ENCODE measurements at places on chromosomes 5 and 9.

GRCh38 chr5:144203750-144204596 is 33.3 kb downstream of the KCTD16 start:
- H3K27me3 ChIP-seq, result peaks cover 4% of the 10 kb centered on the region
- H3K36me3 ChIP-seq, result no peaks in the 10 kb centered on the region
- no peak overlapping the region for H3K27ac ChIP-seq
- DNase-seq, result no peak

- no peaks in the 10 kb centered on the region for H3K27me3 ChIP-seq
- H3K4me1 ChIP-seq, result no peaks in the 10 kb centered on the region
Measured at GRCh38 chr5:106737111-106737510, 933.6 kb downstream of the EFNA5 start.

- no peaks in the 10 kb centered on the region for H3K36me3 ChIP-seq
- H3K4me1 ChIP-seq, result no peaks in the 10 kb centered on the region
- no peak overlapping the region for H3K4me3 ChIP-seq
Measured at GRCh38 chr5:158709279-158709678, 390.4 kb downstream of the EBF1 start.

DNA sequence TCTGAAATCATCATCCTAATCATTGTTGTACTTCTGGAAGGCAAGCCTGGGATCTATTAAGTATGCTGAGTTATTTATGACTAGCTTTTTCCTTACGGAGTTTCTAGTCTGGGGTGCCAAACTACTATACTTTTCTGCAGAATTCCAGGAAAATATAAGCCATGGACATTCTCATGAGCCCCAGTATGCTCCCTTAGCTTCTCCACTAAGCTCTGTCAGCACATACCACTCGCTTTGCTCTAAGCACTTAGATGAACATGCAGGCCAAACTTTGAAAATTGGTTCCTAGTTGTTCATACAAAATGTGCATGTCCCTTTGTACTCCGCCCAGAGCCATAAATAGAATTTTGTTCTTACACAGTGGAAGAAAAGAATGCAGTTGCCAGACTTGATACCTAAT is 284.6 kb downstream of the ARRDC3 start:
- peaks cover 3% of the 10 kb centered on the region for H3K4me1 ChIP-seq
- no peak for DNase-seq
- H3K4me3 ChIP-seq, result no peak overlapping the region
- no peaks in the 10 kb centered on the region for H3K36me3 ChIP-seq
- H3K27ac ChIP-seq, result no peak overlapping the region
- no peaks in the 10 kb centered on the region for H3K27me3 ChIP-seq

- H3K4me3 ChIP-seq, result no peak overlapping the region
- no peak for DNase-seq
- H3K27me3 ChIP-seq, result no peaks in the 10 kb centered on the region
- no peak overlapping the region for H3K27ac ChIP-seq
- no peaks in the 10 kb centered on the region for H3K36me3 ChIP-seq
- H3K4me1 ChIP-seq, result no peaks in the 10 kb centered on the region
Measured at GRCh38 chr9:83596899-83597504, 25.9 kb upstream of the IDNK start.

DNA sequence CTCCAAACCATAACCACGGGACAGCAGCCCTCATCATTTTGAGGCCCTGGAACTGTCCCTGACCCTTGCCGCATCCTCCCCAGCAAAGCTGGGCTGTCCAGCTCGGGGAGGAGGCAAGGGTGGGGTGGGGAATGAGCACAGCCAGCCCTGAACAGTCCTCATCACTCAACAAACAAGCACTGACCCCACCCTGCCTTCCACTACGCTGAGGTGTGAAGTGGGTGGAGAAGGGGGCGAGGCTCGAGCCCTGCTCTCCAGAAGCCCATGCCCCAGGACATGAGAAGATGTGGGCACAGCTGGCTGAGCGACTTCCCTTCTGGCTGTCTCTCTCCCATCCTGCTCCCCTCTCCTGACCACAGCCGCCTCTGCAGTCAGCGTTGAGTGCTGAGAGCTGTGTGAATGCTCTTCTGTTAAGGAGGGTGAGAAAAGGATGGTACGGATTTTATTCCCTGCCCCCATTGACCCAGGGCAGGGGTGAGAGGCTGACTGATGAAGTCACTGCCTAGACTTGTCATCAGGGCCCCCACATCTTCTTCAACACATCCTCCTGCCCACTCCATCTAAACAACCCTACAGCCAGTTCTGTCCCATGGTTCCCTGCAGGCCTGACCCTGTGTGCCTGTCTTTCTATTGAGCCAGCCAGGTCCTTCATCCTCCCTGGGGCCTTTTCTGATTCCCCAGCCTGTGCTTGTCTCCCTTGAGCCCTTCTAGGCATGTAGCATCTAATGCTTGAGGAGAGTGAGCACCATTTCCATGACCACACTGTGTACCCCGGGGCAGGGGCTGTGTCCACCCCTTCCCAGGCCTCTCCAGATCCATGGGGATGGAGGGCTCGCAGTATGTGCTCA is 276.0 kb downstream of the FSTL4 start:
- no peaks in the 10 kb centered on the region for H3K27me3 ChIP-seq
- no peak overlapping the region for H3K27ac ChIP-seq
- H3K36me3 ChIP-seq, result no peaks in the 10 kb centered on the region
- no peaks in the 10 kb centered on the region for H3K4me1 ChIP-seq

GRCh38 chr9:19231904-19232822 is 1.7 kb downstream of the DENND4C start:
- DNase-seq, result no peak
- H3K27ac ChIP-seq, result peak overlapping the region; percentile 99
- H3K4me1 ChIP-seq, result peaks cover 38% of the 10 kb centered on the region
- H3K36me3 ChIP-seq, result no peaks in the 10 kb centered on the region

DNA sequence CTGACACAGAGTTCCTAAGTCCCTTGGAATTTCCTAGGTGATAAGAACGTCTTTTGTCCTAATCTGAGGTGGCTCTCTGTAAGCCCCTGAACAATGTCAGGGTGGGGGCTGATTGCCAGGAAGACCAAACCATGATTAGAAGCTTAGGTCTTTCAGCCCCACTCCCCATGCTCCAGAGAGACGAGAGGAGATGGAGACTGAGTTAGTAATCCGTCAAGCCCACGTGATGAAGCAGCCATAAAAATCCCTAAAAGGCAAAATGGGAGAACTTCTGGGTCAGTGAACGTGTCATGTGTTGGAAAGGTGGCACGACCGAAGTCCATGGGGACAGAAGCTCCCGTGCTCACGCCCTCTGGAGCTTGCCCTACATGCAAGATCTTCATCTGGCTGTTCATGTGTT is 85.6 kb downstream of the RAD23B start:
- H3K4me1 ChIP-seq, result no peaks in the 10 kb centered on the region
- H3K27me3 ChIP-seq, result no peaks in the 10 kb centered on the region
- H3K4me3 ChIP-seq, result no peak overlapping the region
- no peaks in the 10 kb centered on the region for H3K36me3 ChIP-seq
- H3K27ac ChIP-seq, result no peak overlapping the region

DNA sequence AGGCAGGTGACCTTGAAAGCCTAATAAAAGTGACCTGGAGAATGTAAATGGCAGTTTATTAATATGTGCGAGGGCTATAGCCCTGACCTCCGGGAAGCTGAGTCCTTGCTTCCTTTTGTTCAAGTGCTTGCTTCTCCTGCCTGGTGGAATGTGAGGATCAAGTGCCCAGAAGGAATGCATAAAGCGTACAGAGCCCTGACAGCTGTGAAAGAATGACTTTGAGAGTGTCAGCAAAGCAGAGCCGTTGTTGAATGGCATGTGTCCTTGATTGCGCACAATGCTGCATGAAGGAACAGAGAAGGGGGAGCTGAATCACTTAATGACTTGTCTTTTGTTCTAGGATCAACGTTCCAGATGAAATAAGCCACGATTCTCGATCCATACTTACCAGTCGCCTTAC is 133.0 kb downstream of the SLF1 start:
- no peaks in the 10 kb centered on the region for H3K27me3 ChIP-seq
- H3K4me3 ChIP-seq, result no peak overlapping the region
- DNase-seq, result no peak
- no peaks in the 10 kb centered on the region for H3K36me3 ChIP-seq

GRCh38 chr5:171444582-171444981 is 25.1 kb downstream of the FGF18 start:
- no peak overlapping the region for H3K27ac ChIP-seq
- no peak for DNase-seq
- no peak overlapping the region for H3K4me3 ChIP-seq
- H3K27me3 ChIP-seq, result no peaks in the 10 kb centered on the region

DNA sequence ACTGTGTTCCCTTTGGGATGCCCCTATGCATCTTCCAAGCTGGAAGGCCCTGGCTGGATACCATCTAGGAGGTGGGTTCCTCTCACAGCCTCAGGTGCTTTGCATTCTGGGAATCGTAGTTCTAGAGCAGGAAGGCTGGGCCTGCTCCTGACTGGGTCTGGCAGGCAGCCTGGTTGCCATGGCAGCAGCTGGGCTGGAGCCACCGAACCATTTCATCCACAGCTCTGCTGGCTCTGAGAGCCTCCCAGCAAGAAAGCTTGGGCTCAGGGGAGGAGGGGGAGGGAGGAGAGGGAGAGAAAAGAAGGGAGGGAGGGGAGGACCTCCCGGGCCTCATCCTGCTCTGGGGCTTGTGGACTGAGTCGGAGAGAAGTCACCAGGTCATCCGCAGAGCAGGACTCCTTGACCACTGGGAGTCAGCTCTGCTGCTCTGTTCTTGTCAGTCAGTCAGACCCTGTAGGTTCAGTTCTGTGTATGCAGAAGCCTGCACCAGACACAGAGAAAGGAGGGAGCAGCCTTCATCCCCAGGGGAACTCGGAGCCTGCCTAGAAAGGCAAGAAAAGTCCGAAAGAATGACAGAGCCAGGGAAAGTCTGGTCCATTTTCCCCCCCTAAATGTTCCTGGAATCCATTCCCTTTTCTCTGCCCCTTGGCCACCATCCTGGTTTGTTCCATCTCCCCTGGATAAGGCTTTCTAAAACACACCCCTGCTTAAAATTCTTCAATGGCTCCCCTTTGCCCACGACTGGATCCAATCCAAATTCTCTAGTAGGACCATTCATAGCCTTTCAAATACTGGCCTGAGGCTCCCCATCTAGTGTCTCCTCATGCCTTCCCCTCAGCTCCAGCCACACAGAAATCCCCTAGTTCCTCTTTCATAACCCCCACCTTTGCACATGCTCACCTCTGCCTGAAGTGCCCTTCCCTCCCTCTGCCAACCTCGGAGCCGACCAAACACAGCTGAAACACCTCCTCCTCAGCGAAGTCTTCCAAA is 65.4 kb upstream of the ARAP3 start:
- H3K36me3 ChIP-seq, result no peaks in the 10 kb centered on the region
- H3K27me3 ChIP-seq, result no peaks in the 10 kb centered on the region
- DNase-seq, result no peak
- no peak overlapping the region for H3K27ac ChIP-seq

- peaks cover 36% of the 10 kb centered on the region for H3K4me1 ChIP-seq
- no peaks in the 10 kb centered on the region for H3K27me3 ChIP-seq
- DNase-seq, result no peak
- H3K36me3 ChIP-seq, result no peaks in the 10 kb centered on the region
- H3K27ac ChIP-seq, result no peak overlapping the region
Measured at GRCh38 chr9:36398745-36399144, 1.3 kb downstream of the RNF38 start.

DNA sequence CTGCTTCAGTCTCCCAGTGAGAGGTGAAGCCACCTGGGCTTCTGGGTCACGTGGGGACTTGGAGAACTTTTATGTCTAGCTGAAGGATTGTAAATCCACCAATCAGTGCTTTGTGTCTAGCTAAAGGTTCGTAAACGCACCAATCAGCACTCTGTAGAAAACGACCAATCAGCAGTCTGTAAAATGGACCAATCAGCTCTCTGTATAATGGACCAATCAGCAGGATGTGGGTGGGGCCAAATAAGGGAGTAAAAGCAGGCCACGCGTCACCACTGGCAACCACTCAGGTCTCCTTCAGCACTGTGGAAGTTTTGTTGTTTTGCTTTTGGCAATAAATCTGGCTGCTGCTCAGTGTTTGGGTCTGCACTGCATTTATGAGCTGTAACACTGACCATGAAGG is 69.1 kb upstream of the NREP start:
- no peak overlapping the region for H3K4me3 ChIP-seq
- no peaks in the 10 kb centered on the region for H3K4me1 ChIP-seq
- H3K36me3 ChIP-seq, result no peaks in the 10 kb centered on the region
- H3K27me3 ChIP-seq, result no peaks in the 10 kb centered on the region
- no peak for DNase-seq
